ENCODE measurements at places on chromosomes 2 and 18.

DNA sequence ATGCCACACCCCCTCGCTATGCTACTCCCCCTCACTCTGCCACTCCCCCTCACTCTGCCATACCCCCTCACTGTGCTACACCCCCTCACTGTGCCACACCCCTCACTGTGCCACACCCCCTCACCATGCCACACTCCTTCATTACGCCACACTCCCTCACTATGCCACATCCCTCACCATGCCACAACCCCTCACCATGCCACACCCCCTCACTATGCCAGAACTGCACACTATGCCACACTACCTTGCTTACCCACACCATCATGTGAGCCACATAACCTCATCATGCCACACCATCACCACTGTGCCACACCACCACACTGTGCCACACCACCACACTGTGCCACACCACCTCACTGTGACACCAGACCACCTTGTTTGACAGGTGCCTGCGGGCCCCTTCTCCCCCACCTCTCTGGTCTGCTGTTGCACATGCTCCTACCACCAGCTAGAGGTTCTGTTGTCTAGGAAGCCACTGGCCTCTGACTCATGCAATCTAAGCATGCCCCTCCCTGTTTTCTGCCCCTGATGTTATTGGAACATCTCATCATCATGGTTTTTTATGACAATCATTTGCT is 22.0 kb downstream of the MARCHF4 start:
- DNase-seq, result no peak

DNA sequence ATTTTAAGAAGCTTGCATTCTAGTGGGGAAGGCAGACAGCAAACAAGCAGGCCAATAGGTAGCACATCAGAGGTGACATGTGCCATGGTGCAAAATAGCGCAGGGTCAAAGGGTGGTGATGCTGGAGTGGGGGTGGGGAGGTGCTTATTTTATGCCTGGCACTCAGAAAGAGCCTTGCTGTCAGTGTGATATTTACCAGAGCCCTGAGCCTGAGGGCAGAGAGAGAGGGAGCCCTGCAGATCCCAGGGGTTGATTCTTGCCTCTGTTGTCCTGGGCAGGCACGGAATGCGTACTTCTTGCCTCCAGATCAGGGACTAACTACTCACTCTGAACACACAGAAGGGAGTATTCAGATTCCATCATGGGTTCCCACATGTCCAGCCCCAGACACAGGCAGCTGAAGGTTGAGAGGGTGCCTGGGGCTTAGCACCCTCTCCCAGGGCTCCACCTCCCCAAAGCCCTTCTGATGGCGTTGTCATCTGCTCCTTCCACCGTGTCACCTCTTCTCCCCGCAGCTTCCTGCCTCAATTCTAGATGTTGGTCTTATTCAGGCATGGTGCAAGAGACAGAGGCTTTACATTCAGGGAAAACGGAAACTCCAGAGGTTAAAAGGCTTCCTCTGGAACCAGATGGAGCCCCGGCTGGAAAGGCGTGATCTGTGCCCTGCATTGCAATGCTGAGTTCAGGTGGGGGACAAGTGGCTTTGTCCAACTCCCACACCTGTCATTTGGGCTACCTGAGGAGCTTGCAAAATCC is 252.3 kb downstream of the HAUS1 start:
- DNase-seq, result no peak

DNA sequence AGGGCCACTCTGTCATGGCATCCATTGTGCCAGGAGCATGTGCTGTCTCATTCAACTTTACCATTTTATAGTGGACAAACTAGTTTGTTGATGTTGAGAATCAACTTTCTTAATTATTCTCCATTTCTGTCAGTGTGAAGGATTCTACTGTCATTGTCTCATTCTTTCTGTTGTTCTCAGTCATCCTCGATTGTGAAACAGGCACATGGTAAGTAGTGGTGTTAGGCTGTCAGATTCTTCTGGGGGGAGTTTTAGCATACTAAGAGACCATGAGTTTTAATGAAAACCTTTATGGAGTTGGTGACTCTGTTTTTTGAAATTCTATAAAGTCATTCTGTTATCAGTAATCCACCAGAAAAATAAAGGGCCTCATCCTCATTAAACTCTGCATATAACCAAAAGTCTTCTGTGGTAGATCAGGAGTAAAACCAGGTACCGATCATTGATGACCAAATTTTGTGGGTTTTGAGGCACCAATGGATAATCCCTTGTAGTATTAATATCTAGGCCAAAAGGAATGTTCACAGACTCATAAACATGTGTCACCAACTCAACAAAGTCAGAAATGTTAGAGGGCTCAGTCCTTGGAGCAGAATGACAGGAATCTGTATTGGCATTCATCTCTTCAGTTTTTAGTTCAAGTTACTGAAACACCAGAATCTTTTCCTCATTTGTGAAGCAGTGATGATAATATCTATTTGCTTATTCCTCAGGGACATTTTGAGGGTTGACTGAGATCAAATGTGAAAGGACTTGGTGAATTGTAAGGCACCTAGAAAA is 73.2 kb downstream of the CERS6 start:
- DNase-seq, result no peak

GRCh38 chr18:8984131-8984721 is 118.3 kb upstream of the NDUFV2 start:
- DNase-seq, result no peak

DNA sequence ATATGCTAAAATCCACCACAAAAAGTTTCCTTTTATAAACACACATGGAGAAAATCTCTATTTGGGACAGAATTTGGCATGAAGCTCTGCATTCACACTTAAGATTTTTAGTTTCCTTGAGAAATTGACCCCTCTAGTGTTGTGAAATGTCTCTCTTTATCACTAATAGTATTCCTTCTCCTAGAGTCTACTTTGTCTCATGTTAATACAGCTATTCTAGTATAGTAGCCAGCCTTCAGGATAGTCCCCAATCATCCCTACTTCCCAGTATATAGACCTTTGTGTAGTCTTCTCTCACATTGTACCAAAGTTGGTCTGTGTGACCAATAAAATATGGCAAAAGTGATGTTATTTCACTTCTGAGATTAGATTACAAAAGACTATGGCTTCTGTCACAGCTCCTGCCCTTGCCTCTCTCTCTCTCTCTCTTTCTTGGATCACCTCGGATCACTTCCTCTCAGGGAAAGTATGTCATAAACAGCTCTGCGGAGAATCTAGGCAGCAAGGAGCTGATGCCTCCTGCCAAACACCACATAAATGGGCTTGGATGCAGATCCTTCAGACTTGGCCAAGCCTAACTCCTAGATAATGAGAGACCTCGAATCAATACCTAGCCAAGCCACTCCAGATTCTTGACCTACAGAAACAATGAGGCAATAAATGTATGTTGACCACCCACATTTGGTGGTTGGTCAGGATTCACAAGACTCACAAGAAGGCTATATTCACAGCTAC is 59.7 kb upstream of the NABP1 start:
- DNase-seq, result no peak

GRCh38 chr2:42010743-42011298 is 37.0 kb upstream of the PKDCC start:
- peak; percentile 69 for DNase-seq

DNA sequence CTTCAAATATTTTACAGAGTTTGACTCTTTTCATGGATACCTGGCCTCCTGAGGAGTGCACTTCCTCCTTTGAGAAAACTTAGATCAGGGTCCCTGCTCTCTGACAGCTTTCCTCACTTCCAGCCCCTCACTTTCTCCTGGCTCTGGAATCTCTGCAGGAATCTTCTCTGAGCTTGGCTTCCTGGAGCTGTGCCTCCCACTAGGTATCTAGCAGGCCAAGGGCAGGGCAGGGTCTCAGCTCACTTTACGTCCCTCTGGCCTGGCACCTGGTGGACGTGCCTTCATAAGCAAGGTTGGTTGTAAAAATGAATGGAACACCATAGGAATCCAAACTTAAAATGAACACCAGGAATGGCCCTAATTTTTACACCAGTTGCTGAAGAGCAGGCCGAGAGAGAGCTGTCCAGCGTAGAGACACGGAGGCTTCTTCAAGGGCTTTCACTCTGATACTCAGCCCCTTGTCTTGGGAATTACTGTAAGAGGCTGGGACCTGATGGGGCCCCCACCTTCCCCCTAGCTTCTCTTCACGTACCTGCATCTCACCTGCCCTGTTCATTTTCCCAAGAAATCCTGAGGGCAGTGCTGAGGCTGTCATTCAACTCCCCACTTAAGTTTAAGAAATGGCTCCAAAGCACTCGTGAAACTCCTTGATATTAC is 426.9 kb upstream of the ID2 start:
- no peak for DNase-seq

DNA sequence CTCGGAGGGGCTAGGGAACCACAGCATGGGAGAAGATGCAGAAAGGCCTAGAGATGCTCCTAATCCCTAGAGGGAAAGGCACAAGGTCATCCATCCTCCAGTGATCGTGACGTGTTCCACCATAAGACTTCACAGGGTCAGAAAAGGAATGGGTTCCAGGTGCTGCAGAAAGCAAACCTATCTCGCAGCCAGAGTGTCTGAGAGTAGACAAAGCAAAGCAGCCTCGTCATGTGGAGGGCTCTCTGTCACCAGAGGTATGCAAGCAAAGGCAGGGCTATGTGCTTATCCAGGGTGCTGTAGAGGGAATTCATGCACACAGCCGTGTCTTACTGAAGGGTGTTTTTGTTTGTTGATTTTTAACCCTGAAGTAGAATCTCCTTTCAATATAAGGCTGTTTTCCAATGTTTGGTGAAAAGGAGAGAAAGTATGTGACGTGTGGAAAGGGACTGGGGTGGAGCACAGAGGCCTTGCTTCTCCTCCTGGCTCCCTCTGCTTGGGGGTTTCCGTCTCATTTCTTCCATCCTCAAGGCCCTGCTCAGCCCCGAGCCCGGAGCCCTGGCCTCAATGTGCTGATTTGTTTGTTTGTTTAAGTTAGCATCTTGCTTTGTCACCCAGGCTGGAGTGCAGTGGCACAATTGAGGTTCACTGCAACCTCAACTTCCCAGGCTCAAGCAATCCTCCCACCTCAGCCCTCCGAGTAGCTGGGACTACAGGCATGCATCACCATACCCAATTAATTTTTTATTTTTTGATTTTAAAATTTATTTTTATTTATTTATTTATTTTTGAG is 3.0 kb downstream of the GPR55 start:
- DNase-seq, result no peak

- no peak for DNase-seq
Observed at GRCh38 chr18:58443671-58444070, 185.2 kb downstream of the ALPK2 start.
